Stimulated activated CD8-positive, alpha-beta memory T cell treated with anti-CD3 and anti-CD28 coated beads, Interleukin-7, amount 100 ng/mL, for 4 hours (primary cell): ENCODE measurements at places on chromosomes 2 and 18.

DNA sequence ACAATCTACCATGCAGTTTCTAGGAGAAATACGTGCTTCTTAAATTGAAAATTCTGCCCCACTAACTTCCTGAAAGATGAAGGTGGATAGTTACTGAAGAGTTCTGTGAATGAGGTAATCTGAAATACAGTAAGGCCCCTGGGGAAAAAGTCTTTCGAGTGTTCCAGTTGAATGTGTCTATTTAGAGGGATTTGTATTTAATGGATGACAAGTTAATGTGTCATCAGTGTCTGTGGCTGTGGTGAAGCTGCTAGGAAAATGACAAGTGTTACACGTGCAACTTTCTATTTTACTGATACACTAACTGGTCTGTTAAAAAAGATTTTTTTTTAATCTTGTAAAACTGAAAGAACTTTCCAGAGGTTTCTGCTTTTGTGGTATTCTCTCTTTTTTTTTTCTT lies 384.6 kb downstream of the STK39 start:
- no peak for DNase-seq

- no peak for DNase-seq
These were observed 8.8 kb downstream of the TMEM37 start for GRCh38 chr2:119440501-119440870.

GRCh38 chr18:80210312-80211083 lies 36.8 kb downstream of the PARD6G start:
- no peak for DNase-seq

DNA sequence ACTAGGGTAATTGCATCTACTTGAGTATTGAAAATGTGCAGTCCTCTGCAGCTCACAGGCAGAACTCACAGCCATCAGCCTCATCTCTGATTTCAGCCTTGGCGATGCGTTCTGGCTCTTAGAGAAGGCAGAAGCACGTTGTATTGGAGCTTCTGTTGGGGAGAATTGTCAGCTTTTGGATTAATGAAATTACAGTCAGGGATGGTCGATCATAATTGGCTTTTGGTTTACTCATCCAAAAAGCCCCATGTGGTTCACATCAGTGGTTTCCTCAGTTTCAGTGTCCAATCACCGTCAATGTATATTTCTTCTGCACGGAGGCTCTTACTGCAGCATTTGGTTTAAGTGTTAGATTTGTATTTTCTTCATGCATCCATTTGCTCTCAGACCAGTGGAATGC lies 218.5 kb upstream of the SOX11 start:
- DNase-seq: no peak

DNA sequence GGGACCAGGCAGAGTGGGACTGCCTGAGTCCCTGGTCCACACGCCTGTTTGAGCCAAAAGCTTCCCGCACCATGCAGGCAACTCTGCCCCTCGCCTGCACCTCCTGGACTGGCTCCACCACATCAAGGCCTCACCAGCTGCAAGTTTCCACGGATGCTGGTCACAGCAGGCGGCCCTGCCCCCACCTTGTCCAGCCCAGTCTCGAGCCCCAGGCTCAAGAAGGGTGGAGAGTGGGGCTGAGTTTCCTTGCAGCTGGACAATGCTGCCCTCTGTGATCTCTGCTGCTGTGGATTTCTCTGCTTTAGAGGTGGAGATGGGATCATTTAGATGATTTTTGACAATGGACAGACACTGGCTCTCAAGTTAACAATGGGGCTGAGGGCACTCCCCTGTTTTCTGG lies 74.9 kb downstream of the MTCL1 start:
- no peak for DNase-seq

- peak; percentile 48 for DNase-seq
These were observed 829 bp downstream of the ACVR1C start for GRCh38 chr2:157627594-157628476.

- DNase-seq: no peak
These were observed 70.4 kb downstream of the KCTD1 start for GRCh38 chr18:26477828-26478466.

GRCh38 chr2:75222527-75222926 lies 23.2 kb upstream of the TACR1 start:
- DNase-seq: no peak

GRCh38 chr2:38856165-38856564 lies 19.6 kb downstream of the DHX57 start:
- no peak for DNase-seq

DNA sequence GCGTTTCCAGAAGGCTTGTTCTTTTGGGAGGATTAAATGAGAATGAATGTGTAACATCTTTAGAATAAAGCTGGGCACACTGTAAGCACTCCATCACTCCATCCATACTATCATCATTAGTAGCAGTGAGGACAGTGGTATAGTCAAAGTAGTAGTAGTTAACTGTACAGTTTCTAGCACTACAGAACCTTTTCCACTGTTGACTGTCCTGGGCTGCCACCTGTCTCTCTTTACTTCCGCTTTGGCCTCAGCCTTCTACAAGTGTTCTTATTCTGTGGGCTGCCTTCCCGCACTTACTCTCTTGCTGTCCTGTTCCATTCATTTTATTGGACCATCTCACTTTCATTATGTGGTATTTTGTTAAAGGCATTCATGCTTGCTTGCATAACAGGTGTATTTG lies 3.3 kb downstream of the SLC9A2 start:
- no peak for DNase-seq

DNA sequence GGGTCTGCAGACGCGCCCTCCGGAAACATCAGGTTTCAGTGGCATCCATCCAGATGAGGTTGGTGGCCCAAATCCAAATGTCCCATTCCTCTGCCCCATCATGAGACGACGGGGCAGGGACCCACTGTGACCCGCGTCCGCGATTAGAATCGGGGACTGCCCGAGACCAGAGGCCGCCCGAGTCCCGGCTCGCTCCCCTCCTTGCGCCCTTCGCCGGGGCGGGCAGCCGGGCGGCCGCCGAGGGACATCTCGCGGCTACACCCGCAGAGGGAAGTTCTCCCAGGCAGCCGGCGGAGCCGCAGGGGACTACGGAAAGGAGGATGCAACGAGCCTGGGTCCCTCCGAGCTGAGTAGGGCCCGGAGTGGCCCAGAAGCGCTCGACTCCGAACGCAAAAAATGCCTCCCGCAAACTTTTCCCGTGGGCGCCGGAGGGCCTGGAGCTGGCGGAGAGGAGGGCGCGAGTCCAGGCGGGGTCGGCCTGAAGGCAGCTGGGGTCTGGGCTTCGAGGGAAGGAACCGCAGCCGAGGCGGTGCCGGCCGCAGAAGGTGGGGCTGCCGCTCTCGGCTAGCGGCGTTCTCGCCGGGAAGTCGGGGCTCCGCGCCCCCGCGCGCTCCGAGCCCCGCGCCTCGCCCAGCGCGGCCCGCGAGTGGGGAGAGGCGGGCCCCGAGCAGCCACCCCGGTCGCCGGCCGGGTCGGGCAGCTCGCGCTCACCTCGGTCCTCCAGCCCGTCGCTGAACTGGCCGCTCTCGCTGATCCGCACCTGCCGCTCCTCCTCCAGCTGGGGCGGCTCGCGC lies 580 bp downstream of the TMEM163 start:
- DNase-seq: no peak
